CD4-positive, alpha-beta T cell treated with Interferon alpha-2 for 1 hour (primary cell): ENCODE measurements at places on chromosomes 3 and 15.

DNA sequence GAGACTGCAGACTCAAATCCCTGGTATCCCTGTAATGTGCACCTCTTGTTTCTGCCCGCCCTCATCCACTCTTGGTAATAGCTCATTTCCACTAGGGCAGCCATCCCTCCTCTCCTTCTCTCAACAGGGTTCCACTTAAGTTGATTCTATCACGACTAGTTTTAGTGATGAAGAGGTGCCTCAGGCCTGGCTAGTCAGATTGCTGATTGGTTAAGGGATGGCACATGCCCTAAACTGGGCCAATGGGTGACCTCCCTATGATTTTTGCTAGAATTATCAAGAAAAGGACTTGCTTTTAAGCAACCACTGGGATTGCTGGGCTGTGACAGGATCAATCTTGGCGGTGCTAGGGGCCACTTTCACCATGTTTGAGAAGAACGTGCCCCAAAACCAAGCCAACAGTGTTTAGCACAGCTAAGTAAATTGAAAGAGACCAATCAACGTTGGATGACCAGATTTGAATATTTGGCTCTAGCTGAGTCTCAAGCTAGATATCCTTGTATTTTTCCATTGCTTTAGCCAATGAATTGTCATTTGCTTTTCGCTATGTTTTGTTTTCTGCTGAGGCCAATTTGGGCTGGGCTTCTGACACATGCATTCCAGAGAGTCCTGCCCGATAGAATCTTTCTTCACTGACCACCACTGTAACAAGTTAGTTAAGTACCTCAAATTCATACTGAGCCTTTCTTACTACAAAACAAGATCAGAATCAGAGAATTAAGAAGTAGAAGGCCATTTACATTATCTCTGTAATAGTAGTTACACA lies 131.0 kb downstream of the PDZRN3 start:
- no peak for DNase-seq

DNA sequence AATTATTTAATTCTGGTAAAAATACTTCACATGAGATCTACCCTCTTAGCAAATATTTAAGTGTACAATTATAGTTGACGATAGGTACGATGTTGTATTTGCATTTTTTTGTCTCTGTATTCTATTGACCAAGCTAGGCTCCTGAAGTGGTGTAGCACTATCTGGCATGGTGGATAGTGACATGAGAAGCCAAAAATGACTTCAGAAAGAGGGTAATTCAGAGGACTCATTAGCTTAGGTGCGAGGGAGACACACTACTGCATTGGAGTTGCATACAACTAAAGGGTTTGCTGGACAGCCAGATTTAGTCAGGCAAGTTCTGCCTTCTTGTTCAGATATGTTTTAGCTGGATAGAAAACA lies 50.6 kb downstream of the KBTBD8 start:
- no peak for DNase-seq

GRCh38 chr15:95869920-95870319 lies 460.6 kb upstream of the NR2F2 start:
- no peak for DNase-seq

DNA sequence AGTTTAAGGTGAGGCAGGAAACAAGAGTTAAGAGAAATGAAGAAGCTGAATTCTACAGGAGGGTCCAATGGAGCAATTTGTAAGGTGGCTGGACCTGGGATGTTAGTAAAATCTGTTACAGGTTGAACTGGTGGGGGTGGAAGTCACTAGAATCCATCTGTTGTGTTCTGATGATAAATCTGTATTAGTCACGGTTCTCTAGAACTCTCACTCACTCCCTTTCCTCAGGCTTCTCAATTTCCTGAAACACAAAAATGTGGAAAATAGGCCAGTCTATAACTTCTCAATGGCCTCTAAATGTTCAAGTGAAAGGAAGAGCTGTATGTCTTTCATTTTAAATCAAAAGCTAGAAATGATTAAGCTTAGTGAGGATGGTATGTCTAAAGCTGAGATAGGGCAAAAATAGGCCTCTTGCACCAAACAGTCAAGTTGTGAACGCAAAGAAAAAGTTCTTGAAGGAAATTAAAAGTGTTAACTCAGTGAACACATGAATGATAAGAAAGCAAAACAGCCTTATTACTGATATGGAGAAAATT lies 180.2 kb upstream of the CBLB start:
- no peak for DNase-seq

DNA sequence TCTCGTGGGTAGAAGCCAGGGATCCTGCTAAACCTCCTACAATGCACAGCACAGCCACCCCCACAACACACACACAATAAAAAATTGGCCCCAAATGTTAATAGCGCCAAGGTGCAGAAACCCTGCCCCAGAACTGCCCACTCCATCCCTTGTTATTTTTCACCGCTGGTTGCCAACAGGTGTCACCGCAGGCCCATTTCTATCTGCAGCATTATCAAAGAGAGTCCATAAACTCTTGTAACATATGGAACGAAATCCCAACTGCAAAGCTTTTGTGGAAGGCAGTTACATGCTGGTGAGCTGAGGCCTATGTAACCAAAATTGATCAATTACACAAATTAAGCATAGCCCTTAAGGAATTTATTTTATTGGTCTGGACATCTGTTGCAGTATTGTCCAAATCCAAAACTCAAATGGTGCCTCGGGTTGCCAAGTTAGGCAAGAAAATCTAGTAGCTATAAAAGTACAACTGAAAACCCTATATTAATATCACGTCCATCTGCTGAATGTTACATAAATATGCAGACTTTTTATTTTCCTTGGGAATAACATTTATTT lies 66.2 kb downstream of the SAMMSON start:
- DNase-seq = no peak

DNA sequence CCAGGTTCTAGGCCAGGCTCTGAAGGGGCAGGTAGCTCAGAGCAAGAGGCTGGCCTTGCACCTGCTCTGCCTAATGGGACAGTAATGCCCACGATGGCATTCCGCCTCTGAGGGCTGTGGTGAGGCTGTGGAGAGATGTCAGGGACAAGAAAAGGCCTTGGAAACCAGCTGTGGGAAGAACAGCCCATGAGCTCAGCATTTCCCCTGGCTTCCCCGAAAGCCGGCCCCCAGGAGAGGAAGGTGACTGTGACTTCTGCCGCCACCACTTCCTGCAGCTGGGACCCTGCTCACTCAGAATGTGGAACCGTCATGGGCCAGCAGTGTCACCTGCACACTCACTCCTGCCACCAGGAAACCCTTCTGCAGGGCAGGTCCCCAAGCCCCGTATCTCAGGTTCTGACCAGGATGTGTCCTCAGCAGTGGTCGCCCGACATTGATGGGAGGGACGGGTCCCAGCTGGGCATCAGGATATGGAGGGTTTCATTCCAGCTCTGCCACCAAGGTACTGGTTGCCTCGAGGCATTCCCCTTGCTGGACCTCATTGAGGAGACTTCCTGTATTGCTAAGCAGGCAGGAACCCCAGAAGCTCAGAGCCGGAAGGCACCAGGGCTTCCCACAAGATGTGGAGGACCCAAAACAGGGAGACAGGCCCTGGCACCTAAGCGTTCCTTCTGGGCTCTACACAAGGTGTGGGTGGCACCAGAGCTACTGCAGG lies 30.7 kb downstream of the SEMA7A start:
- DNase-seq = peak; percentile 81

- DNase-seq = no peak
Measured at GRCh38 chr3:158961471-158961870, 159.6 kb downstream of the MFSD1 start.

- DNase-seq = no peak
Measured at GRCh38 chr3:170953229-170953628, 44.8 kb upstream of the EIF5A2 start.
